Right ventricle myocardium superior (tissue), 1 donor: ENCODE measurements at places on chromosomes 3 and 15.

DNA sequence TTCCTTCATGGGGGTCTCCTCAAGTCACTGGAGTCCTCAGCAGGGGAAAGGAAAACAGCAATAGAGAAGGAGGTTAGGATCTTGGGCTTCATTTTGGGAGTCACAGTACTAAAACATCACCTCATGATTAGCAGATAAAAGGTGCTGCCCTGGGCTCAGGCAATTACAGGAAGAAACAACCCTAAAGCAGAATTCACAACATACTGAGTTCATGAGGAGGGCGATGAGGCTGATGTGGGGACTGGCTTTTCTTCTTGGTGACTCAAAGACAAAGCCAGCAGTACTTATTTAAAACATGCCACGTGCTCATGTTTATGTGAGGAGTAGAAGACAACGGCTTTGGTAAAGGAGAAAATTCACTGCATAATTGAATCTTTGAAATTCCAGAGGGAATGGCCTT is 822.3 kb upstream of the CFAP20DC start:
- no peak for DNase-seq

DNA sequence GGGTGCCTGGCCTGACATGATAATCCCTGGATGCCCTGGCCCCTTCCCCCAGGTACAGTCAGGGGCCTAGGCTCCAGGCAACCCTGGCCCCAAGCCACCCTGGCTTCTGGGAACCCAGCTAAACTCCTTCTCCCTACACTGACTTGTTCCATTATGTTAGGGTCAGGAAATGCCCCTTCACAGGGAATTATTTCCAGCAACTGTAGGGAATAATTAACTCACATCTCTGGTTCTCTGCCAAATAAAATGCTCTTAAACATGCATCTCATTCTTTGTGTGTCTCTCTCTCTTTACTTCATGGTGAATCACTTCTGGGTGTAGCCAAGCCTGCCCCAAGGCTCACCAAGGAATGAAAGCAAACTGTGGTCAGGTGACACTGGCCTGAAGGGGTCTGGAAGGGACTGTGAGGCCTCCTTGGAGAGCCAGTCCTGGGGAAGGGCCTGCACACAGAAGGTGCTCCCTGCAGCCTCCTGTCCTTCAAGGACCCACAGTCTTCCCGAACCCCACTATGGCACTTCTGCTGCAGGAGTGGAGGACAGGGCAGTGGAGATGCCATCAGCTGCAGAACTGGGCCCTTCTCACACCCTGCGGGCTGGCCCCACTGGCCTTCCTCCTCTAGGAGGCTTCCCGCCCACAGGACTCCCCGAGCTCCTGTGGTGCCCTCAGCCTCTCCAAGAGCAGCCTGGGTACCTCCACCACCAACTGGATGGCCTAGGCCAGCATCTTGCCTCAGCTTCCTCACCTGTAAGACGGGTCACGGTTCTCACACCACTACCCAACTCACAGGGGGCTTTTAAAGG is 17.6 kb downstream of the TKT start:
- DNase-seq = no peak

DNA sequence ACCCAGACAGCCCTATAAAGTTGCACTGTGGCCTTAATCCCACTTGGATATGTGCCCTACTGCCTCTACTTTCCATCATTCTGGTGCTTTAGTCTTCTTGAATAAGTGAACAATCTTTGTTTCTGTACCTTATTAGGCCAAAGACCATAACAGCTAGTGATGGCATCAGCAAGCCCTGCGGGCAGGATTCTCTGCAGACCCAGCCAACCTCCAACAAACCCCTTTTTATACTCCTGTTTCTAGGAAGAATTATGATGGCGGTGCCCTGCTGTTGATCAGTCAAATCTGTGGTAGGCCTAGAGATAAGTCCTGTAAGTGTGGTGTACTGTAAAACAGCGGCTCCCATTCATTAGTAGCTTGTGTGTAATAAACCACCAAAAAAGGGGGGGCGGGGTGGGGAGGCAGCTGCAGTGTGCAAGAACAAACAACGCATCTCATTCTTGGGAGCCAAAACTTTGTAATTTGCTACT is 40.5 kb downstream of the SOX2 start:
- DNase-seq = no peak

GRCh38 chr3:139123377-139124095 is 78.8 kb upstream of the PRR23C start:
- DNase-seq = no peak

DNA sequence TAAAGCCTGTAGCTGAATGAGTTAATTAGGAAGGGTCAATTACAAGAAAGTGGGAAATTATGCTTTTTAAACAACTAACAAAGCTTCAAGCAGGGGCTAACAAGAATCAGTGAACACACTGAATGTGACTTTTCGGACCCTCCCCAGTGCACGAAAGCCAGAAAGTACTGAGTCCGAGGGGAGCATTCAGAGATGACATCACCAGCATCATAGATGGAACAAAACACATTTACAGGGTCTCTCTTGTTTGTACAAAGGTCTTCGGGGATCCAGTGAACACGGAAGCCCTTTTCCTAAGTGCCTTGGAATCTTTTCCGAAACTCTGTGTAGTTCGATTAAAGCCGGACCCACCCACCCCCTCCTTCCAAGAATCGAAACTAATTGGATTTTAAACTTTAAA is 829 bp downstream of the DCP1A start:
- DNase-seq = no peak

DNA sequence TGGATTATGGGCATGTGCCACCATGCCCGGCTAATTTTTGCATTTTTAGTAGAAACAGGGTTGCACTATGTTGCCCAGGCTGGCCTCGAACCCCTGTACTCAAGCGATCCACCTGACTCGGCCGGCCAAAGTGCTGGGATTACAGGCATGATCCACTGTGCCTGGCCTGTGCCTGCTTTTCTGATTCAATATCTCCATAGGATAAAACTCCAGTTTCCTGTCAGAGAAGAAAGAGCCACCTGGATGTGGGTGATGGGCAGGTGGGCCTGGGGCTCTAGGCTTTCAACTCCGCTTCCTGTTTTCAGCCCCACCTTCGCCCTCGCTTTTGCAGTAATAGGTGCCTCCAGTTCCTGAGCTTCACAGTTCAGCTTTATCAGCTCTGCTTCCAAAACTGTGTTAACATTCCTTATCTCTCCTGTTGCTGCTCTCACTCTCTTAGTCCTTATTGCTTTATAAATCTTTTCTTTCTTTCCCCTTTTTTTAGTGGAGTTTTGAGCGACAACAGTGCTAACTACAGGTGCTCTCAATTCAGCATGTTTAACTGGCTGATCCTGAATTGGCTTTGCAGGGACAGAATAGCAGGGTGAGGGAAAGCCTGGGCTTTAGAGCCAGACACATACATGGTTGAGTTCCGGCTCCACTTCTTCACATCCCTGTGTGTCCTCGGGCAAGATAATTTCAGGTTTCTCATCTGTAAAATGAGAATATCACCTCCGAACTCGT is 21.1 kb upstream of the PDE8A start:
- DNase-seq = no peak

GRCh38 chr3:176286476-176287085 is 910.7 kb downstream of the TBL1XR1 start:
- DNase-seq = no peak

GRCh38 chr3:12002912-12003311 is 1.3 kb upstream of the SYN2 start:
- DNase-seq = no peak

DNA sequence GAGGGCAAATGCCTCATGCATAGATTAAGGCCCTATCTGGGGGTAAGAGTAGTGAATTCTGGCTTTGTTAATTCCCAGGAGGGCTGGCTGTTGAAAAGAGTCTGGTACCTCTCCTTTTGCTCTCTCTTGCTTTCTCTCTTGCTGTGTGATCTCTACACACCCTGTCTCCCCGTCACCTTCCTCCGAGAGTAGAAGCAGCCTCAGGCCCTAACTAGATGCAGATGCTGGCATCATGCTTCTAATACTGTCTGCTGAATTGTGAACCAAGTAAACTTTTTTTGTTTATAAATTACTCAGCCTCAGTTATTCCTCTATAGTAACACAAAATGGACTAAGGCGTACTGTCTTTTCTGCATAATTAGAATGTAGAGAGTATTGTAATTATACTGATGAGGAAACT is 908.1 kb downstream of the DIPK2A start:
- DNase-seq = no peak

- DNase-seq = no peak
Measured at GRCh38 chr3:117133066-117133465, 423.5 kb downstream of the TUSC7 start.

GRCh38 chr3:53881691-53882593 is at the start of gene ACTR8:
TSS of gene ACTR8 (minus strand) at chr3:53882152. CDS start at chr3:53882101, 51 bp downstream.
- peak; percentile 93 for DNase-seq

GRCh38 chr3:47961815-47962606 is 54.2 kb downstream of the MAP4 start:
- no peak for DNase-seq

DNA sequence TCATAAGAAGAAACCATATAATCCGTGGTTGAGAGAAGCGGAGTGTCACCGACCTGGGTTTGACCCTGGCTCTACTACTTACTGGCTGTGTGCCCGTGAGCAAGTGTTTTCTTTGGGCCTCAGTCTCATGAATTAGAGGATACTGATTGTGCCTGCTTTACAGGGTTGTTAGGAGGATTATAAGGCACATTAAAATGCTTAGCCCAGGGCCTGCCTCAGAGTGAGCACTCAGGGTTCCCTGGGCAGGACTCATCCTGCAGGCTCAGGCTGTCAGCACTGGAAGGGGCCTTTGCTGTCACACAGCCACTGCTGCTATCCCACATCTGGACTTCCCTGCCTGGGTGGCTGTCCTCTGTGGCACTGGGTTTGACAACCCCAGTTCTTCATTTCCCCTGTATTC is 4.7 kb downstream of the PLA2G4F start:
- no peak for DNase-seq

GRCh38 chr3:123158899-123159390 is 42.8 kb upstream of the SEC22A start:
- DNase-seq = no peak

DNA sequence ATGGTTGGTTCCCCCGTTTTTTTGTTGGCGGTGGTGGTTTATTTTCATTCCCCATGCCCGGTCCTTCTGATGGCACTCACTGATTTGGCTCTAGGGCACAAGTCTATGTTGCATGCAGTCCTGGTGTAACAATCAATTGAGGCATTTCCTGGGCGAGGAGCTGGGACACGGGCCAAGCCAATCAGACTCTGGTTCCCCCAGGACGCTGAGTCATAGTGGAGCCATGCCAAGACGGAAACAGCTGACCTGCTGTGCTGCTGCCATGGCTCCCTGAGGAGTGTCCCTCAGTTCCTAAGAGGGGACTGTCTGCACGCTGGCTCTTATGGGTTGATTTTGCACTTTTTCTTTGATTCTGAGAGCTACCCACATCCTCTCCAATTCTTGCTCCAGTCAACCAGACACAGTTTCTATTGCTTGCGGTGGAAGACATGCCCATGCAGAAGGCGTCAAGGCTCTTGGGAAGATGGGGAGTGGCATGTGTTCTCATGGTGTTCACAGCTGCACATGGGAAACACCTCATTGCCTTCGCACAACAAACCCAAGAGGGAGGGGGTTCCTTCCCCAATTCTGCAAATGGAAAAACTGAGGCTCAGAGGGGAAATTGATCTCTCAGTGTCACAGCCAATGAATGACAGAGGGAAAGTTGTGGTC is 28.3 kb upstream of the ALDH1L1 start:
- DNase-seq = peak; percentile 85

DNA sequence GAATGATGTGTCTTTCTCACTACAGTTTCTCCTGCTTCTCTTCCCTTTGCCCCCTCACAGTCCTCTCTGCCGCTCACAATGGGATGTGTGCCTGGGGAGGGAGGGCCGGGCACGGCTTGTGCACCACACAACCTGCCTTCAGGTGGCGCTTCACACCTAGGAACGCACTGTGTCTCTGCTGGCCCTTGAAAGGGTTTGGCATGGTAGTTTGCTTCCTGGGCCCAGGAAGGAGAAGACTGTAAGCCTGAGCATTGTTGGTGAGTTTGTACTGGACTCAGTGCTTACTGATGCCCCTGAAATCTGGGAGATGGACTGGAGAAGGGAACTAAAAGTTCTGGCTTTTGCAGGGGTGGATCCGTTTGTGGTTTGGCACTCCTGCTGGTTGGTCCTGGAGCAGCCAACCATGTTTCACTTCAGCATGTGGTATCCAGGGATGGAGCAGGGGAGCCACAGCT is 9.2 kb downstream of the ALPK3 start:
- DNase-seq = peak; percentile 50

DNA sequence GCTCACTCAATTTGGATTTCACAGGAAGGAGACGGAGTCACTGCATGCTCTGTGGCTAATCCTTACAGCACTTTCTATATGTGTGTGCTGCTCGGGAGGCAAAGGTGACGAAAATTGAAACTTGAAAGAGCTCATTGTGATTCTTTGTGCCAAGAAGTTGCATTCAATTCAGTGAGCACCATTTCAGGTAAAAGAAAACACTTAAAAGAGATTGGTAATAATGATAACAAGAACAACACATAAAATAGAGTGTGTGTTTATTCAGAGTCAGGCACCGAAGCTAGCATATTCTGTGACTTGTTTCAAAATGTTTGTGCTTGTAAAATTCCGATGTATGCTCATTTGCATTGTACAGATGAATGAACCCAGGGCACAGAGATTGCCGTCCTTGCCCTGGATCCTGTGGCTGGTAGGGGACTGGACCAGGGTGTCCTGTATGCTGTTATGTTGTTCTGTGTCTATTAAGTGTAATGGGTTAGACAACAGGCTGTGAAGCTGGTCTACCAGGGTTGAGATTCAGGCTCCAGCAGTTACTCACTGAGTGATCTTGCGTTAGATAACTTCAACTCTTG is 193.3 kb upstream of the PROK2 start:
- DNase-seq = no peak

DNA sequence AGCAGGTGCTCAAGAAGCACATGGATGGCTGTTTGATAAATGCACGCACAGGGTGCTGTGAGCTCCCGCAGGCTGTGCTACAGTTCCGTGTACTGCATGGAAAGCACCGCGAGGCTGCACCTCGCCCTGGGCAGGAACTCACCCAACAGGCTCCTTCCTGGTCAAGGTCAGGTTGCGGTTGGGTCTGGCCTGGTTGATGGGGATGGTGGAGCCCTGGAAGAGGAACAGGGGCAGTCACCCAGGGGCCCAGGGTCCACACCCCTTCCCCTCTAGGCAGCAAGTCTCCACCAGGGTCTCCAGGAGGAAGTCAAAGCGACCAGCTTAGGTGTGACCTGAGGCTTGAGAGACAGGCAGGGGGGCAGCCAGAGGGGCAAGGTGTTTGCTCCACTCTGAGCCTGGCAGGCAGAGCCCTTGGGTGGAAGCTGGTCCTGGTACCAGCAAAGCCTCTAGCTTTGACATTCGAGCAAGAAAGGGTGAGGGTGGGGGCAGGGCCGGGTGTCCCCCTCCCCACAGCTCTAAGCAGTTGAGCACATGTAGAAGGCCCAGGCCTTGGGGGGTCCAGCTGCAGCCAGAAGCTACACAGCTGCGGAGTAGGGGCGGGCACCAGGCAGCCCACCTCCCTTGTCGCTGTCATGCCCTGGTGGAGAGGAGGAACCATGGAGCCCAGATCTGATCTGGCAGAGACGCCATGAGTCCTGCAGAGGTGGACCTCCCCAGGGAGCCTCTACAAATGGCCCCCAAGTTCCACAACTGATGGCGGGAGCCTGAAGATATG is 46.3 kb upstream of the SLC41A3 start:
- peak; percentile 30 for DNase-seq

GRCh38 chr3:122858373-122858772 is 63.5 kb downstream of the SLC49A4 start:
- no peak for DNase-seq

GRCh38 chr3:732326-732928 is 360.4 kb upstream of the CNTN6 start:
- no peak for DNase-seq
